Vagina (tissue), 2 donors: ENCODE measurements at places on chromosomes 3 and 15.

DNA sequence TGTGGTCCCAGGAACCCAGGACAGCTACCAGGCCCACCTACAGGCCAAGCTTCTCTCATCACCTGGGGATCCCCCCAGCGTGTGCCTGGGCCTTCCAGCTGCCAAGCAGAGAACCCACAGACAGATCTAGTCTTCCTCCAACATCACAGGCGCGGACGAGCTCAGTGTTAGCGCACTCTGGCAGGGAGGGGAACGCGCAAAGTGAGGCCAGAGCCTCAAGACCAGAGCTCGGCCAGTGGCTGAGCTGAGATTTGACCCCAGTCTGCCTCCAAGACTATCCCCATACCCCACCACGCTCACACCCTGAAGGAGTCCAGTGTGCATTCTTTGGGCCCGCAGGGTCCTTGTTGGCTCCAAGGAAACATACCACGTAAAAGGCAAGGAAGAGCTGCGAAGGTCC is 5.1 kb downstream of the MFGE8 start:
- no peak for DNase-seq

GRCh38 chr3:110139048-110139447 is 801.7 kb upstream of the DPPA4 start:
- DNase-seq = no peak

GRCh38 chr3:112635674-112636073 is 5.3 kb downstream of the CCDC80 start:
- DNase-seq = no peak

GRCh38 chr3:102235679-102236078 is 199.1 kb upstream of the ZPLD1 start:
- DNase-seq = no peak
